IPS-NIHi11 (cell line): ENCODE measurements at places on chromosomes 3 and 15.

GRCh38 chr15:41656188-41656587 lies 4.0 kb upstream of the MGA start:
- DNase-seq: no peak

GRCh38 chr3:119626196-119626595 lies 28.5 kb downstream of the PLA1A start:
- DNase-seq: no peak

GRCh38 chr3:128416578-128417211 lies 50.0 kb downstream of the DNAJB8 start:
- peak; percentile 67 for DNase-seq

DNA sequence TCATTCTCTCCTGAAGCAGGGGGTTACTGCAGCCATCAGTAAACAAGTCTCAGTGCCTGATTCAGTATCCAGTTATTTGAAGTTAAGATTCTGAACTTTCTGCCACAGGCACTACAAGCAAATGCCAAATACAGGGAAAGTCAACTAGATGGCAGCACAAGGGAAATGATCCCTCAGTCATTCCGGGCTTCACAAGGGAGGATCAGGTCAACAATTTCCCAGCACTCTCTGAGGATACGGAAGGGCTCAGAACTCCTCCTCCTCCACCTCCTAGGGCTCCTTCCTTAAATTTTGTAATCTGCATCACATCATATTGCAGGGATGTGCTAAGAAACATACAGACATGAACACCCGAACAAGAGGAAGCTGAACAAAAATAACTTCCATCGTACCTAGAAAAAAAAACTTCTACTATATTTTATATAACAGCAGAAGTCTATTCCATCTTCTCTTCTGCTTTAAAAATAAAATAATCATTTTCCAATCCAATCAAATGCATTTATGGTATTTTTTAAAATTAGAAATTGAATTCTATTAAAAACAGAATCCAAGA lies 187.1 kb downstream of the FMN1 start:
- peak; percentile 46 for DNase-seq

DNA sequence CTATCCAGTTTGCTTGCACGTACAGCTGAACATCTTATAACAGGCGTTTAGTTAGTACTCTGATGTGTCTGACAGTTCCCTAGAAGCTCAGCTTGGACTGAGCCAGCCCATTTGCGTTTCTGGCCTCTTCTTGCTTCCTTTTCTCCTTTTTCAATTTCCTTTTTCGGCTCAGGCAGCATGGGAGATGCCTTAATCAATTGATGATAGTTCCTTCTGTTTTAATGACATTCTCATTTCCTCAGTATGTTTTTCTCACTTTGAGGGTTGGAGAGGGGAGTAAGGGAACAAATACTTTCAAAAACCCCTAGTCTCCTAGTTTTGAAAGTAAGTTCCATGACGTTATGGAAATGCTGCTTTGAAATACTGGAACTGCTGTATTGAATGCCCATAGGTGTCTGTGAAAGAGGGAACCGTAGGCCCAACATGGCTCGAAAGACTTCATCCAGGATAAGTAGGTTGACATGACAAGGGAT lies 18.9 kb downstream of the IL1RAP start:
- DNase-seq: no peak
